A549 treated with Hydrocortisone at 1 μM for 4 hours (cell line): ENCODE measurements at places on chromosomes 2 and 18. TPM values are rescaled to one million over a fixed set of nuclear protein-coding genes. Genes with fewer than 3 reads are reported as not detected.

The PKDCC gene
- 18.8 to 24.3 TPM (median 23.7 TPM) in 5 replicates for total RNA-seq

The RNF125 gene
- total RNA-seq = 0.21 to 0.32 TPM (median 0.23 TPM) in 5 replicates

The SULT1C2 gene
- 0.36 to 0.78 TPM (median 0.43 TPM) in 5 replicates for total RNA-seq

The TCF23 gene
- not detected in 5 replicates for total RNA-seq

The EVX2 gene
- not detected in 5 replicates for total RNA-seq

The ANXA4 gene
- 321 to 371 TPM (median 353 TPM) in 5 replicates for total RNA-seq

The POTEC gene
- not detected in 5 replicates for total RNA-seq

The VAPA gene
- 146 to 184 TPM (median 168 TPM) in 5 replicates for total RNA-seq

The SGPP2 gene
- 0.48 to 0.59 TPM (median 0.56 TPM) in 5 replicates for total RNA-seq

The TBR1 gene
- 0.03 to 0.07 TPM (median 0.04 TPM) in 4 of 5 replicates, not detected in the other for total RNA-seq

The ASB18 gene
- total RNA-seq = not detected in 5 replicates

The HOXD4 gene
- 0.14 to 0.61 TPM (median 0.39 TPM) in 5 replicates for total RNA-seq

The NEUROD1 gene
- not detected in 5 replicates for total RNA-seq

The RAB3GAP1 gene
- total RNA-seq = 23.1 to 33.0 TPM (median 26.8 TPM) in 5 replicates

The MAP3K2 gene
- total RNA-seq = 11.6 to 21.5 TPM (median 20.2 TPM) in 5 replicates

The SOX11 gene
- not detected in 5 replicates for total RNA-seq

The ANKRD30BL gene
- not detected in 5 replicates for total RNA-seq

The INPP5D gene
- 0.43 to 0.69 TPM (median 0.54 TPM) in 5 replicates for total RNA-seq

The NRP2 gene
- total RNA-seq = 84.8 to 140 TPM (median 133 TPM) in 5 replicates

The FAM110C gene
- 0.08 to 0.30 TPM (median 0.21 TPM) in 5 replicates for total RNA-seq

The RIOK3 gene
- 26.0 to 46.8 TPM (median 29.0 TPM) in 5 replicates for total RNA-seq

The RAX gene
- total RNA-seq = 0.05 TPM in 1 of 5 replicates, not detected in the others

The MRO gene
- total RNA-seq = 0.15 to 0.31 TPM (median 0.18 TPM) in 5 replicates

The BOK gene
- 27.7 to 38.3 TPM (median 35.8 TPM) in 5 replicates for total RNA-seq

The ADD2 gene
- total RNA-seq = 18.8 to 28.6 TPM (median 25.3 TPM) in 5 replicates

The TM4SF20 gene
- total RNA-seq = 6.6 to 8.7 TPM (median 8.0 TPM) in 5 replicates

The CRYBA2 gene
- not detected in 5 replicates for total RNA-seq

The IL36RN gene
- total RNA-seq = 0.14 TPM in 1 of 5 replicates, not detected in the others

The TUBB8B gene
- not detected in 5 replicates for total RNA-seq

The IGFBP5 gene
- 0.14 to 0.17 TPM (median 0.17 TPM) in 5 replicates for total RNA-seq

The ASTL gene
- not detected in 5 replicates for total RNA-seq

The SOCS6 gene
- total RNA-seq = 26.2 to 35.4 TPM (median 31.8 TPM) in 5 replicates

The SCLY gene
- 18.1 to 22.4 TPM (median 20.4 TPM) in 5 replicates for total RNA-seq

The CHN1 gene
- 16.4 to 19.9 TPM (median 17.3 TPM) in 5 replicates for total RNA-seq

The STPG4 gene
- total RNA-seq = not detected in 5 replicates

The AFF3 gene
- total RNA-seq = 0.01 to 0.22 TPM (median 0.03 TPM) in 4 of 5 replicates, not detected in the other

The TUBA3E gene
- total RNA-seq = 3.0 to 4.6 TPM (median 4.2 TPM) in 5 replicates

The SERPINB3 gene
- total RNA-seq = 0.10 to 0.16 TPM (median 0.13 TPM) in 3 of 5 replicates, not detected in the others
